Ascending aorta (tissue), 2 donors: ENCODE measurements at places on chromosomes 16 and 17.
A peak's percentile ranks its signal among the peaks of the same experiment; 100 is the strongest.

GRCh38 chr16:4593086-4593485 lies 21.6 kb downstream of the UBALD1 start:
- no peak for DNase-seq

DNA sequence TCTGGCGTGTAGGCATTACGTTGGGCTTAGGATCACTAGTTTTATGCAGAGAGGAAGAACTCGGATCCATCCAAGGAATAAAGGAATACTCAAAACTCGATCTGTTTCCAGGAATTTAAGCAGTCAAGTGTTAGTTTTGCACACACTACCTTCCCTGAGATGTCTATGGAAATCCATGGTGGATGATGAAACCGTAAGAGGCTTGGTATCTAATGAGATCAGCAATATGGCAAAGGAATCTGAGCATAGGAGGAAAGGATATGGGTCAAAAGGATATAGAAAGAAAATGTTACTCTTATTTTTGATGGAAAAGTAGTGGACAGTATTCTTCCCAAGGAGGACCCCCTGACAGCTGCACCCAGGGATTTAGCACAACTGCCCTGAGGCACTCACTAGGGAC lies 59.6 kb downstream of the SMG6 start:
- peak; percentile 57 for DNase-seq

DNA sequence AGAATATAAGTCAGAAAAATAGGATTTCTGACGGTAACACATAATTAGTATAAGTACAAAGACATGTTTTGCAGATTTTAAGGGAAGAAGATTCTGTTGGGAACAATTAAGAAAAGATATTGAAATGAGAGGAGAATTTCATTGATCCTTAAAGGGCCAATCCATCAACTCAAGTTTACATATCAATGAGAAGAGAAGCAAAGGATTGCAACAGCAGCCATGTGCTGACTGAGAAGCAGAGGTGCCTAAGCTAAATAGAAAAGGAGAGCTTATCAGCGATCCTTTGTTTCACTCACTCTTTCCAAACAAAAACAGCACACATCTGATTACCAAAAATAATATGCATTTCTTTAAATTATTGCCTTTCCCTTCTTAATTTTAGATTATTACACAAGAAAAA lies 94.6 kb downstream of the ITFG1 start:
- DNase-seq = no peak

DNA sequence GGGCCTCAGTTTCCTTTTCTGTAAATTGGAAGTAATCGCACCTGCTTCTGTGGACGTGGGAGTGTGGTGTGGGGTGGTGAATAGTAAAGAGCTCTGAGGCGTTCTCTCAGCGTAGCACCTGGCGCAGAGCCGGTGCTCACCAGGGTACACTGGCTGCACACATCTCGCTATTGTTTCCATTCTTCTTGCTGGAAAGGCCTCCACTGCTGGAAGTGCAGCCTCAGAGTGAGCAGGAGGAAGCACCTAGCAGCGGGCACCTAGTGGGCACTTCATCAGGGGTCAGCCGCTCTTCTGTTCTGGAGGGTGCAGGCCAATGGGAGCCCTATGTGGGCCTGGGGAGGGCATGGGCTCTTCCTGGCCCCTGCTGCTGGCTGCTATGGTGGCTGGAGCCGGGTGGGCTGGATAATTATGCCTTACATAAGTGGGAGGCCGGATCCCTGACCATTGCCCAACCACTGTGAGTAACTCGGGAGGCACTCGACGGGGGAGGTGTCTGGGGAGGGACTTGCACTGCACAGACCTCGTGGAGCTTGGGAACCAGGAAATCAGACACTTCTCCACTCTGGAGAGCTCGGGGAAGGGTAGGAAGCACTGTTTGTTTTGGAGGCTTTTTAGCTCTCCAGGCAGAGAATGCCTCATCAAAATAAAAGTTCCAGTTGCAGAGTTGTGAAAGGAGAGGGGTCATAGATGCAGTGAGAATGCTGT lies 1.7 kb downstream of the MAP2K3 start:
- peak; percentile 99 for DNase-seq

DNA sequence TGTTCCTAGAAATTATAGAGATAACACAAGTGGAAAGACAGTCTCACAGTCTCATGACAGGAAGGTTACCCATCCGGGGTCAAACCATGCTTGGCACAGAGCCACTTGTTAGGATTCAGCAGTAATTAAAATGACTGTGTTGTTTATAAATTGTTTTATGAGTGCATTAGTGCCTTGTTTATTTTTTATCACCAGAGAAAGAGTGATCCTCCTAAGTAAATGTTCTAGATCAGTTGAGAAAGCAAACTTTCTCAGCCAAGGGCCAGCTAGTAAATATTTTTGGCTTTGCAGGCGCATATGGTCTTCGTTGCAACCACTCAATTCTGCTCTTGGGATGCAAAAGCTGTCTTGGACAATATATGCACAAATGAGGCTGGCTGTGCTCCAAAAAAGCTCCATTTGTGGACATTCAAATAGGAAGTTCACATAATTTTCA lies 253.9 kb upstream of the CACNG5 start:
- DNase-seq = no peak

DNA sequence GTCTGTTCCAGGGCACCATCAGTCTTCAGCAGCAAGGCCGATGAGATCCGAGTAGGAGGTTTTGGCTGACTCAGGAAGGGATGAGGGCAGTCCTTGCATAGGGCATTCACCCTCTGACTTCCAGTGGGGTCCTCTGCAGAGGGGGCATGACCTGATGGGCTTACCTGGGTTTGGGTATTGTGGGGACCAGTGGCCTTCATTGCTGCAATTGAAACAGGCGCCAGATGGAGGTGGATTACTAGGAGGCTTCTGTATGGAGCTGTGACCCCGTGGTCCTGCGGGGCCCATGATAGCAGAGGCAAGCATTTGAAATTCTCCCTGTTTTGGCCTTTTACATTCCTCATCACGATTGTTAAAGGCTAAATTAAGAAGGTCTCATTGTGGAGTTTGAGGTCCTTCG lies 2448.7 kb downstream of the TP53TG3F start:
- no peak for DNase-seq

GRCh38 chr17:57338257-57338914 lies 82.1 kb downstream of the MSI2 start:
- DNase-seq = no peak

- no peak for DNase-seq
Observed at GRCh38 chr16:89709166-89709565, 7.7 kb upstream of the SPATA2L start.

DNA sequence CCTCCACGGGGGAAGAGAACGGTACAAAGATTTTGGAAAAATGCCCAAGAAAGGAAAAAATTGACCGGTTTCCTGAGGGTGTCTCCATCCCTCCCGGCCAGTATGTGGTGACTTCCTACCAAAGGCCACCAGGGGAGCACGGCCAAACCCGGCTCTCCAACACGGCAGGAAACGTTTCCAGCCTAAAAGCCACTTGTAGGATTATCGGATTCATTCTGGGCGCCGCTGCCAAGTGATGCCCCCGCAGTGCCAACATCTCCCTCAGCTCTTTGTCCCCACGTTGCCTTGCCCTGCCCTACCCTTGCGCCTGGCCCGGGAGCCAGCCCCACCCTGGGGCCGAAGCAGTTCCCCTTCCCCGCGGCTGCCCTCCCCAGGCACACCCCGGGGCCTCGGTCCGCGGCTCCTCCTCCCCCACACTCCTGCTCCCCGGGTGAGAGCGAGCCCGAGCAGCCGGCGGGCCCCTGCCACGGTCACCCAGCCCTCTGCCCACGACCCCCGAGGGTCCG lies 688 bp downstream of the CRK start:
- DNase-seq = peak; percentile 89

DNA sequence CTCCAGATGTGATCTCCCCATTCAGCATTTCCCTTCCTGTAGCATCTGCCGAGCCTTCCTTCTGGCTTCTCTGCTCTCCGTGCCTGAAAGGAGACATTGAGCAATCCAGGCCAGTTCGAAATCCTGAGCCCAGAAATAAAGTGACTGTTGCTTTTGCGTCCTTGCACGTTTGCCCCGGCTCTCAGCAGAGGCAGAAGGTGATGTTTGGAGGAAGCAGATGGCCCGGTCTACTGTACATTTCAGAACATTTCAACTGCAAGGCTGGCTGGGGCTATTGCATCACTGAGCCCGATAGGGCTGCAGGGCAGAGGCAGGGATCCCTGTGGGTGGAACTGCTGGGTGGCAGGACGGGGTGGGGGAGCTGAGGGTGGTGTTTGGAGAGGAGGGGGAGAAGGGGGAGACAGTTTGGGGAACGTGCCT lies 29.4 kb downstream of the IRF8 start:
- DNase-seq = peak; percentile 41

DNA sequence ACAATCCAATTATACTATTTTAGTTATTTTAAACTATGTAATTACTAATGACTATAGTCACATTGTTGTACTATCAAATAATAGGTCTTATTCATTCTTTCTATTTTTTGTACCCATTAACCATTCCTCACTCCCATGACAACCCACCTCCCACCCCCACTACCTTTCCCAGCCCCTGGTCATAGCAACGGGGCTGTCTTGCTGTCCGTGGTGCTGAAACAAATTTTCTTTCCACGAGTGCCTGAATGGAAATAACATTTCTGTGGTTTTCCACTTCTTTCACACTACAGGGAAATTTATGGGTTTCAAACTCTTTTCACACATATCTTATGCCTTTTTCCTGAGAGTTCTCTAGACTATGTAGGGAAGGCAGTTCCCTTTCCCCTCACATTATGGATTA lies 326.6 kb downstream of the PHKB start:
- no peak for DNase-seq

- no peak for DNase-seq
Observed at GRCh38 chr17:77419547-77420094, 278.9 kb downstream of the SEC14L1 start.

GRCh38 chr17:28949185-28950016 lies 1.9 kb downstream of the PHF12 start:
- DNase-seq = no peak

DNA sequence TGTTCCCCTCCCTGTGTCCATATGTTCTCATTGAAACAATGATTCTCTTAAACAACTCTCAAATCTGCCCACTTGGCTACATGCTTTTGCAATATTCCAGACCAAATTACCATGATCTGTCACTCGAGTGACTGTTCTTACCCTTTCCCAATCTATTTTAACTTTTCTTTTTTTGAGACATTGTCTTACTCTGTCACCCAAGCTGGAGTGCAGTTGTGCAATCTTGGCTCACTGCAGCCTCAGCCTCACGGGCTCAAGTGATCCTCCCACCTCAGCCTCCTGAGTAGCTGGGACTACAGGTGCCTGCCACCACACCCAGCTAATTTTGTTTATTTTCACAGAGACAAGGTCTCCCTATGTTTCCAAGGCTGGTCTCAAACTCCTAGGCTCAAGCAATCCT lies 58.8 kb upstream of the CLEC18A start:
- DNase-seq = no peak

DNA sequence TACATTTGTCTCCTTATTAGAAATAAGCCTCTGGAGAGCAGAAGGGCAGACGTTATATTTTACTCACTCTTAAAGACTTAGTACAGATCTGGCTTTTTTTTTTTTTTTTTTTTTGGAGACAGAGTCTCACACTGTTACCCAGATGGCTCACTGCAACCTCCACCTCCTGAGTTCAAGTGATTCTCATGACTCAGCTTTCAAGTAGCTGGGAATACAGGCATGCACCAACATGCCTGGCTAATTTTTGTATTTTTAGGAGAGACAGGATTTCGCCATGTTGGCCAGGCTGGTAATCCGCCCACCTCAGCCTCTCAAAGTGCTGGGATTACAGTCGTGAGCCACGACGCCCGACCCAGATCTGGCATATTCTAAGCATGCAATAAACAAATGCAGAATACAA lies 36.4 kb upstream of the TMEM97 start:
- DNase-seq = no peak

- DNase-seq = no peak
Observed at GRCh38 chr16:16096121-16096857, 127.0 kb downstream of the ABCC6 start.

DNA sequence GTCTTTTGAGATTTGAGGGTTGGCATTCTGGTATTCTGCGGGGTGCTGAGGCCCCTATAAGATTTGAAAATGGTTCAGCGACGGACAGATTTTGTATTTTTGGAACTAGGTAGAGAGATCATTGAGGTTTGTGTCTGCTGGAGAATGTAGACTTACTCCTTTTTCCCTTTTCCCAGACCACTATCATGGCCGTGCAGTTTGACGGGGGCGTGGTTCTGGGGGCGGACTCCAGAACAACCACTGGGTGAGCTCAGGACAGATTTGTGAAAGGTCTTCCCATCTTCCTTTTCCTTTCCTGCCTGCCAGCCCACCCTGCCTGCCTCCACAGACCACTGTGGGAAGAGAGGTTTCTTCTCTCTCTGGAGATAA lies 572 bp downstream of the PSMB6 start:
- no peak for DNase-seq

- DNase-seq = no peak
Observed at GRCh38 chr16:50627419-50627818, 53.7 kb downstream of the SNX20 start.

GRCh38 chr17:77003699-77004098 lies 135.5 kb downstream of the MGAT5B start:
- DNase-seq = no peak

GRCh38 chr16:25012525-25012991 lies 2.6 kb downstream of the ARHGAP17 start:
- no peak for DNase-seq

DNA sequence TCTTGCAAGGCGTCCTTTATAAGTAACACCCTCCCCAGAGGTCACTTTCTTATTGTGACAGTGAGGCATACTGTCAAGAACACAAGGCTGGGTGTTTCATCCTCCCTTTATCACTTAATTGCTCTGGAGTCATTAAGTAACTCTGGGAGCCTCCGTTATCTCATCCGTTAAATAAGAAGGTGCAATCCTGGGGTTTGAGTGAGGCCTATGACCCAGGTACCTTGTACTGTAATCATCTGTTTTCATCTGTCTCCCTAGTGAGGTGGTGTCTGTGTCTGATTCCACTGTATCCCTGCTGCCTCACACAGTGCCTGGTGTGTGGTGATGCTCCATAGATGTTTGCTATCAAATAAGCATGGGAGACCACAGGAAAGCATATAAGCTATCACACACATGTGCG lies 17.7 kb downstream of the TNS4 start:
- DNase-seq = no peak

- DNase-seq = no peak
Observed at GRCh38 chr16:84820305-84820684, 510 bp downstream of the CRISPLD2 start.

- no peak for DNase-seq
Observed at GRCh38 chr16:70701998-70702397, 16.1 kb upstream of the MTSS2 start.

GRCh38 chr16:86818671-86819532 lies 240.6 kb downstream of the FOXL1 start:
- no peak for DNase-seq

- no peak for DNase-seq
Observed at GRCh38 chr16:85005285-85006069, 5.9 kb downstream of the ZDHHC7 start.

DNA sequence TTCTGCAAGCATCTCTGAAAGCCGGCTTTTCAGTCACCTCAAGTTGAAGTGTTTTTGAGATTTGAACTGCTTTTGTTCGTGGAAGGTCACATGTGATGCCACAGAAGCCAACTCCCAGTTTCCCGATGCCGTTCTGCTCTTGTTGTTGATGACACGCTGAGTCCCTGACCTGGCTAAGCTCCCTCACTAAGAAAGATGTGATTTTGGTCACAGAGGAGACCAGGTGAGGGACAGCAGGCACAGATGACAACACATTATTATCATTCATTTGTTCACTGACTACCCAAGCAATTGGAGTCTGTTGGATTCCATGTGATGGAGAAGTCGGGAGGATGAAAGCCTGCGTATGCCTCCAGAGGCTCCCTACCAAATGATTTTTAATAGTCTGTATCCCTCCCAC lies 822.4 kb upstream of the RBFOX1 start:
- no peak for DNase-seq
